Kidney (tissue), 22 donors: ENCODE measurements at places on chromosomes 4 and X.

GRCh38 chrX:65644621-65645289 is 22.7 kb upstream of the MSN start:
- no peak for DNase-seq

DNA sequence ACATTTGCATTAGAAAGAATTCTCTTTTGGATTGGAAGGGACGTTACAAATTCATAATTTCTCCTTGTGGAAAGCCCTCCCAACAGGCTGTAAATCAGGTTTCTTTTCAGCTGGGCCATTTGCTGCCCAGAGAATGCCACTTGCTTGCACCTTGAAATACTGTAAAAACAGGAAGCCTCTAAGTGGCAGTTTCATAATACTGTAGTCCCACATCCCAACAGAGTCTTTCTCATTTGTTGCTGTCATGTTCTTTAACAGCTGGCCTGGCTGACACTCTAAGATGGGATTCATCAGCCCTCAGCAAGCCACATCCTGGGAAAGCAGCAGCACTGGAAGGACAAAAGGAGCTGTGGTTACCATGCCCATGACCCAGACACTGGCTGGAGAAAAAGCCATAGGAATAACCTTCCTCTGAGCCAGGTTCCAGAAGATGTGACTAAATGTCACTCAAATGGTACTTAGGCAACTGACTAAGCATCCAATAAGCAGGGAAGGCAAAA is 221.9 kb upstream of the MBNL3 start:
- no peak for DNase-seq

GRCh38 chr4:73409012-73409862 is 5.2 kb downstream of the ALB start:
- no peak for DNase-seq

GRCh38 chr4:170698334-170698733 is 608.6 kb upstream of the AADAT start:
- no peak for DNase-seq

GRCh38 chrX:136344320-136344719 is 43.6 kb downstream of the ADGRG4 start:
- DNase-seq = no peak

DNA sequence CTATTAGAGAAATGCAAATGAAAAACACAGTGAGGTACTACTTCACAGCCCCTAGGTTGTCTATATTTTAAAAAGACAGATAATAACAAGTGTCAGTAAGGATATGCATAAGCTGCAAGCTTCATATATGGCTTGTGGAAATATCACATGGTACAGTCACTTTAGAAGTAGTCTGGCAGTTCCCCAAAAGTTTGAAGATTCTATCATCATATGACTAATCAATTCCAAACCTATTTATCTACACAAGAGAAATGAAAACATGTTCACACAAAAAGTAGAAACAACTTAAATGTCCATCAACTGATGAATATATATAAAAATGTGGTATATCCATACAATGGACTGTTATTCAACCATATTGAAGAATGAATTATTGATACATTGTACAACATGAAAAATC is 185.8 kb upstream of the STK26 start:
- no peak for DNase-seq

- peak; percentile 52 for DNase-seq
Observed at GRCh38 chr4:7197910-7198309, 5.6 kb downstream of the SORCS2 start.

DNA sequence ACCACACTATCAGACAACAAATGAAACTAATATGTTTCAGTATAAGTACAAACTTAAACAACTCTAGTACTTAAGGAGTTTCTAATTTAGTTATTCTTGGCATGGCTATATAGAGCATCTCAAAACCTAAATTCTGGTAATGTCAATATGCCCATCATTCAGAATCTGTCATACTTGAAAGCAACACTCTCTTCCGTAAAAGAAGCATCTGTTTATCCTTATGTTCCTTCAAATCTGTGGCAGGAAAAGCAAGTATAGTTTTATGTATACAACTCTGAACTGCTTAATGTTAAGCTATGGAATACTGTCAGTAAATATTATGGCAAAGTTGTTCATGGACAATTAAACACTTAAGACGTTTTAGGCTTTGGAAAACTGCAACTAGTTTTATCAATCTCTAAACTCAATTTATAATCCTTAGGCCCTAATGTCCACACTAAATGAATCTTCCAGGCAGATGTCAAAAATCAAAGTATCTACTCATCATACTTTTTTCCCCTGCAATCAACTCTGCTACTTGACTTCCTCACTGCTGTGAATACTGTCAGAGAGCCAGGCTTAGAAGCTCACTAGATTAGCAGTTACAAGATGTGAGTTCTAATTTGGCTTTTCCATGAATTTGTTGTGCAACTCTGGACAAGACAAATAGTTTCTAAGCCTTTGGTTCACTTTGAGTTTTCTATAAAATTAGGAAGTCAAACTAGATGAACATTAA is 109.4 kb downstream of the SCLT1 start:
- DNase-seq = no peak

- no peak for DNase-seq
Observed at GRCh38 chr4:157824021-157824420, 348.8 kb downstream of the GASK1B start.

- DNase-seq = no peak
Observed at GRCh38 chr4:151719956-151720334, 40.9 kb downstream of the GATB start.

DNA sequence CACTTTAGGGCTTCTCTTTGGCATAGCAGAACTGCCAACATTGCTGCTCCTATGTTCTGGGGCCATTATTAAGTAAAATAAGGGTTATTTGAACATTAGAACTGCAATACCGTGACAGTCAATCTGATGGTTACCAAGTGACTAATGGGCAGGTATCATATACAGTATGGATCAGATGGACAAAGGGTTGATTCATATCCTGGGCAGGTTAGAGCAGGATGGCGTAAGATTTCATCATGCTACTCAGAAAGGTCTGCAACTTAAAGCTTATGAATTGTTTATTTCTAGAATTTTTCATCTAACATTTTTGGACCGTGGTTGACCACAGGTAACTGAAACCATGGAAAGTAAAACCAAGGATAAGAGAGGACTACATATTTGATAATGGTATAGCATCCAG is 40.9 kb downstream of the BRCC3 start:
- DNase-seq = no peak

- no peak for DNase-seq
Observed at GRCh38 chrX:8783097-8783713, 18.0 kb downstream of the FAM9A start.

DNA sequence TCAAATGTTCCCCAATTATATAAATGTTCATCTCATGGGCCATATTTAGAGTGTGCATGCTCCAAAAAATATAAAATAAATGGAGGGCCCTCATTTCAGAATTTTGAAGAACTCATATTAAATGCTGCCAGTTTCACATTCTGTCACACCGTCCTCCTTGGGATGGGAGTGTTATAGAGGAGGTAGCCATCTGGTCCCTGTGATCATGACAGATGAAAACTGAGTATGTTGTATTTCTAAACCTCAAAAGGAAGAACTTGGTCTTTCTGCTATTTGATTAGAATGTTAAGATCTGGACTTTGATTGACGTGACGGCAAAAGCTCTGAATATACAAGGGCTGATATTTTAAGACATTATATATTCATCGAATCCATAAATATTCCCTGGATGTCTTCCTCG is 308.0 kb downstream of the RAPGEF2 start:
- no peak for DNase-seq

DNA sequence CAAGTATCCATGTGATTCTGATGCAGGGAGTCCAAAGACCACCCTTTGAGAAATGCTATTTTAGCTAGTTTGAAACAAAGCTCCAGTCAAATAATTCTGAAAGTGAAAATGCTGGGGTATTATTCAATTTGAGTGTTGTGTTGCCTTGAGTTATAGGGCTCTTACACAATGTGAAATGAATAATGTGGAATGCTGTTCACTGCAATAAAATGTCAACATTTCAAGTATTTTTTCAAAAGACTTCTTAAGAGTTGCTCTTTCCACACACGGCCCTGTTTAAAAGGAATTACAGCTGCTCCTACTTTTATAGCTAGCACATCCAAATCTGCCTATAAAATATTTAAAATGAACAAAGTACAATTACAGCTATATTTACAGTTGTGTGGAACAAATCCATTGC is 27.5 kb upstream of the PLS3 start:
- no peak for DNase-seq

DNA sequence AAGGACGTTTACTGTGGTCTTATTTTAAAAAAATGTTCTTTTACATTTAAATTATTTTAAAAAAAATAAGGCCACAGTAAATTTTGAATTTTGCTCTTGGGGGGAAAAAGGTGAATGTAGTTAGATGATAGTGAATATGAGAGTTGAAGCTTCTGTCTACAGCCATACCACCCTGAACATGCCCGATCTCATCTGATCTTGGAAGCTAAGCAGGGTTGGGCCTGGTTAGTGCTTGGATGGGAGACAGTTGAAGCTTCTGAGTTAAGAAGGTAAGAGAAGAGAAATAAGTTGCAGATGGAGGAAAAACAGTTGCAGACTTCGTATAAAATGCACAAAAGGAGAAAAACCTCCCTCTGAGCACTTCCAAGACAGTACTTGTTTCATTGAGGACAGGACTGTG is 115.6 kb upstream of the NR3C2 start:
- DNase-seq = no peak

DNA sequence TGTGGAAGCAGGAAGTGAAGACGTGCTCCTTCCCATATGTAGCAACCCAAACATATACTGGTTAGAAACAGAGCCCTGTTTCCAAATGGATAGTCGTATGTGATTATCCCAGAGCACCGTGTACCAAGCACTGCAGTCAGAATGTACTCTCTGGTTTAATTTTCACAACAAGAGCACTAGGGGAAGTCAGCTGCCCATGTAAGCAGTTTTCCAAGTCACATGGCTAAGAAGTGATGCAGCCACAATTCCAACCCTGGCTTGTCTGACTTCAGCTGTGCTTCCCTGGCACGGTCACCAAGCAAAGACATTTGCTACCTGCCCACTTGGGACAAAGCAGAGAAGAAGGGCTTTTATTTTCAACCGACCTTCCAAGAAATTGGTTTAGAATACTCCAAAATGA is 28.2 kb upstream of the CEP135 start:
- DNase-seq = no peak

GRCh38 chr4:6268650-6269615 is 717 bp upstream of the WFS1 start:
- DNase-seq = no peak

GRCh38 chr4:83263106-83263505 is 21.5 kb downstream of the COQ2 start:
- DNase-seq = no peak

DNA sequence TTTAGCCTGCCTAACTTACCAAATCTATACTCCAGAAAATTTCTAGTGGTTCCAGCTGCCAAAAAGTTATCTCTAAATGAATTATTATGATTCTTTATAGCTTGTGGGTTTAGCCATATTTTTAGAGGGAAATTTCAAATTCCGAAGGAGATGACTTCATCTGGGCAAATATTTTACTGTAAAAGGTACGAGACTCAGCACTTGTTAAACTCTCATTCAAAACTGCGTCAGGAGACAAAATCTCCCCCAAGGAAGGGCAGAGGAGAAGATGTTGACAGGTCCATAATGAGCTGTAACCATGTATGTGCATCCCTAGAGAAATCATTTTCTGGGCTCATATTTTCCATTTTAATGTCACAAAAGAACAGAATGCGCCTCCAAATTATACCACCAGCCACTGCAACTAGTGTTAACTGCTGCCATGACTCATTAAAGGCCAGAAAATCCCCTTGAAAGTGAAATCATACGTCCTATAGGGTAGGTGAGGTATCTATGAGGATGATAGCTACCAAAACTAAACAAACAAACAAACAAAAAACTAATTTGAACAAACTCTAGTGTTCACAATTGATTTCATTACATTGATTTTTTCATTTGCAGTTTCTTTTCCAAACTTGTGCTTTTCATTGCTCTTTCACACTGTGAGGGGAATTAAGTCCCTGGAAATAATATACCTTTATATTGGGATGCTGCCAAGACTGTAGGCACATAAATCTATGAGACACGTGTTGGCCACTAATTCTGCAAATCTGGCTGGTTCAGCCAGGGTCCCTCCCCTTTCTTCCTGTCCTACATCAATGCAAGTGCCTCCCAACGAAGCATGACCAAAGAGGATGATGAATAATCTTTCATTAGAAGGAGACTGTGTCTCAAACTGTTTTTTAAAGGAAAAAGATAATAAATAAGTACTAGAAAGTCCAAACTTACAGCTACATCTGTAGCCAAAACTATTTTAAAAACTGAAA is 85.8 kb downstream of the ARHGAP6 start:
- no peak for DNase-seq

DNA sequence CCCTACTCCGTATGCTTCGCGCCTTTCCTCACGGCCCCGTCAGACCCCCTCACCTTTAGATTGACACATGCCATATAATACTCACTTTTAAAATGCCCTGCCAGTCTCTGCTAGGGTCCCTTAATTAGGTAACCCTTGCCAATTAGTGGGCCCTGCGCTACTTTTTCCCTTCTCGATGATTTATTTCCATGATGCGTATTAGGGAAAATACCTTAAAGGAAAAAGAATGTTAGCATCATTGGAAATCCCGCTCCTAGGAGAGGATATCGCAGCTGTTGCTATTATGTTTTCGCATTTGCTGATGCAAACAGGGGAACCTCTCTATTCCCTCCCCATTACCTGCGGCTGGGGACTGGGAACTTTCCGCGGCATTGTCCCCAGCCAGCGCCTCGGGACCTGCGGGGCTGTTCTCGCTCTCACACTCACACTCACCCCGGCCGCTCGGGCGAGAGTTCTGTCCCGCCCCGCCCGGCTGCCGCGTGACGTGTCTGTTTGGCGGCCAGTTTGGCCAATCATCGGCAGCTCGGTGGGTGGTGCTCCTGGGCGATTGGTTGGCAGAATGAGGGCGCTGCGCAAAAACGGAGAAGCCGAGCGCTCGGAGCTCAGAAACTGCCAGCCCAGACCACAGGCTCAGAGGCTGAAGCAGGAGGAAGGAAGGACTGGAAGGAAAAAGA is at the start of gene PCDH10:
Gene PCDH10, plus strand, starts transcription at position 605 of the 674 bp plus-strand sequence. CDS start 847 bp downstream, outside the sequence.
- DNase-seq = peak; percentile 96

DNA sequence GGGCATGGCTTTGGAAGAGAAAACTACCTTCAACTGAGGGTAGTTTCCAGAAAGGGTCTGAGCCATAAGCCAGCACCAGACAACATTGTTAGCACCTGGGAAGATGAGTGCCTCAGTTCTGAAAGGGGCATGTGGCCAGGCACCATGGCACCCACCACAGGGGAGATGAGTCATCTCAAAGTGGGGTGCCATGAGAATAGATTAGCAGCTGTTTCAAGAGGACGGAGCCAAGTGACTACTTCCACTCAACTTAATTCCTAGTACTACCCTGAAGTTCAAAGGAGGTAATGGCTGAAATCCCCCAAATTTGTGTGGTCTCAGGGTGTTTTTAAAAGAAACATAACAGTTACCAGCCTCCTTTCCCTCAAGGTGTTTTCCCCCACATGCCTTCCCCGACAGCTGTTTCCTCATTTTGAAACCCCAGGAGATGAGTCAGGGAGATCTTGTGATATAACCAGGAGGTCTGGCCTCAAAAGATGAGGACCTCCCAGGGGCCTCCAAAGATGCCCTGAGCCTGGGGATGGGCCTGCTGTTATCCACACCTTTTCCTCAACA is 27.8 kb upstream of the FTHL17 start:
- DNase-seq = no peak
